ENCODE measurements at places on chromosomes 3 and 15.

DNA sequence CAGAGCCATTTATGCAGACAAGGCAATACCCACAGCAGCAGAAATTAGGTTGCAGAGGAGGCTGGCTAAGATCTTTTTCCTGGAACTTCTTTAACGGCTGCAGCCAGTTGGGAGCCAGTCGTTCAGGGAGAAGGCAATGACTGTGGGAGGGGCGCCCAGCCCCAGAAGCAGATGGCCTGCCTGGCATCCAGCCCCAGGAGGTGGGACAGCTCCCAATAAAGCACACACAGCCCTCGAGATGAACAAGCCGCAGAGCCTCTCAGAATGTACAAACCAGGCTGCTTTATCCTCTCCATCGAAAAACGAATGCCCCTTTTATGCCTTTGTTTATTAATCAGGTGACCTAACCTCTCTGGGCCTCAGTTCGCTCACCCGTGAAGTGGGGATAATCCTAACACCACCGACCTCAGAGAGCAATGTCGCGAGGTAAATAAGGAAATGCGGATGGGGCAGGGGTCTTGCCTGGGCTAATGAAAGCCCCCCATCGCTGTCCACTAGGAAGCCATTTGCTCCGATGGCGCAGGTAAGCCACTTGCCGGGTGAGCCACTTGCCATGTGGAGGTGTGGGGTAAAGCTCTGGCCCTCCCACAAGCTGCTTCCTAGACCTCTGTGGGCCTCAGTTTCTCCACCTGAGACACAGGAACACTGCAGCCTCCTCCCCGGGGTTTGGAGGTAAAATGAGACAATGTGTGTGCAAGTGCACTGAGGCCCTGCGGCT, 35.8 kb downstream of the MGLL start:
- no peak for DNase-seq

GRCh38 chr15:49506341-49506740, 83.3 kb downstream of the FGF7 start:
- no peak for DNase-seq

DNA sequence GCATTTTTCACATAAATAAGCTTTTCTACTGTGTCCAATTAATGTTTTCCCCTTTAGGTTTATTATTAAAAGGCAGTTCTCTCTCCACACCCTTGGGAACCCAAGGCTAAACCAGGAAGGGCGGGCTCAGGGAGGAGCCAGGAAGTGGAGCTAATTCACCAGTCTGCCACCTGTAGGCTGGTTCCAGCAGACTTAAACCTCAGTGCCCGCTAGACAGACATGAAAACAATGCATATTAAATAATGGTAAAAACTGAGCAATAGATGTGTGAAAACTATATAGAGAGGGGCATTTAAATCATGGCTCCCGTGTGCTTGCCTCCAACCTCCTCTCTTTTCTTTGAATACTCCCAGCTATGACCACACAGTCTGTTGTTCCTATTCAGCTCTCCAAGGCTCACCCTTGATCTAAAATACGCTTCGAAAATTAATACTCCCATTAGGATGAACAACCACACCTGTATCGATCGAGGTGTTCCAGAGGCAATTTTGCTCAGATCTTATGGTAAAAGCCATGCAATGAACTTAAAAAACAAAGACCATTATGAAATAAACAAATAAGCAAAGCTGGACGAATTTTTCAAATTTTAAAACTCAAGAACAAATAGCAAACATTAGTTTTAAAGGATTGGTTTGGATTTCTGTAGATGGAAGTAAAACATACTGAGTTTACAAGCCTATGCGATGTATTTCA, 253.3 kb downstream of the TJP1 start:
- peak; percentile 60 for DNase-seq

GRCh38 chr15:67116742-67117141, 51.3 kb downstream of the SMAD3 start:
- no peak for DNase-seq

DNA sequence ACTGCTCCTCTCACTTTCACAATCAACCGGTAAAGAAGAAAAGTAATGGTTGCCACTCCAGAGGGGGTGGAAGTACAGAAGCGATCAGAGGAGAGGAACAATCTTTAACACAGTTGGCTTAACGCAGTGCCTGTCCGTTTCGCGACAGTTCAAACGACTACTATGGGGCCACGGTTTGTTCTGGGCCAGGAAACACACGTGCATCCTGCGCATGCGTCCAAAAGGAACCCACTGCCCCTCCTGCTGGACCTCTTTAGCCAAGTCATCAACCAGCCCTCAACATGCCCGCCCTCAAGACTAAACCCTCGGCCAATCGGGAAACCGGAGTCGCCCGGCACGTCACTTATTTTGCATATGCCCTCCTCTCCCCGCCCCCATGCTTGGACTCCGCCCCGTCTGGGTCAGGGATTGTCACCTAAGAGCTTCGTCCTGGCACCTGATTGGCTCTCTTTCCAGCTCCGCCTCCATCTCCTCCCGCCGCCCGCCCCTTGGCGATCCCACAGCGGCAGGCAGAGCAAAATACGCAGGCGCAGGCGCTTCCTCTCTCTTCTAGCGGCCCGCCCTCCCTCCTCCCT, 345 bp upstream of the CDV3 start:
- DNase-seq = no peak

- no peak for DNase-seq
Observed at GRCh38 chr3:133851266-133851906, 44.3 kb downstream of the RAB6B start.
